NCI-H187 (cell line): ENCODE measurements at places on chromosomes 5 and 9.

DNA sequence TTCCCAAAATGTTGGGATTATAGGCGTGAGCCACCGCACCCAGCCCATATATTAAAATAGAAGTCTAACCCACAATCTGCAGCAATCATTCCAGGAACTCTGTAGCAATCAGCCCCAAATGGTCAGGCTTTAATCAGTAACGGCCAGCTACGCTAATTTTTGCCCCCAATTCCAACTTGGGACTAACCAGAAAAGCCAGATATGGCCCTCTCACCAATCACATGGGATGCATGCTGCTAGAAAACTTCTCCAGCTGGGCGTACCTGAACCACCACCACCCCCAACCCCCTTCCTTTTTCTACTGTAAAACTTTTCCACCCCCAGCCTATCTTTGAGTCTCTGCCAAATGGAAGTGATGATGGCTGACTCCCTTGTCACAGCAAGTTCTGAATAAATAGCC lies 4.1 kb downstream of the SUSD1 start:
- no peak for DNase-seq

DNA sequence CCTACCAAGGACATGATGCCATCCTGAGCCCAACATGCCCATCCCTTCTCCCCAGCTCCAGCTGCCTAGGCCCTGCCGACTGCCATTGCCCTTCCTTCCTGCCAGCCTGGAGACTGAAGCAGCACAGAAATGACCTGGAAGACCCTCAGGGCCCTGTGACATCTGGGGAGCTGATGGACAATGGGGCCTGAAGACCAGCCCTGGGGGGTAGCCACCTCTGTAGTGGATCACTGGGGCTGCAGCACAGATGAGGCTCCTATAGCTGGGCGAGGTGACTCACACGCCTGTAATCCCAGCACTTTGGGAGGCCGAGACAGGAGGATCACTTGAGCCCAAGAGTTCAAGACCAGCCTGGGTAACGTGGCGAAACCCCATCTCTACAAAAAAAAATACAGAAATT lies 86.6 kb downstream of the VAV2 start:
- no peak for DNase-seq

DNA sequence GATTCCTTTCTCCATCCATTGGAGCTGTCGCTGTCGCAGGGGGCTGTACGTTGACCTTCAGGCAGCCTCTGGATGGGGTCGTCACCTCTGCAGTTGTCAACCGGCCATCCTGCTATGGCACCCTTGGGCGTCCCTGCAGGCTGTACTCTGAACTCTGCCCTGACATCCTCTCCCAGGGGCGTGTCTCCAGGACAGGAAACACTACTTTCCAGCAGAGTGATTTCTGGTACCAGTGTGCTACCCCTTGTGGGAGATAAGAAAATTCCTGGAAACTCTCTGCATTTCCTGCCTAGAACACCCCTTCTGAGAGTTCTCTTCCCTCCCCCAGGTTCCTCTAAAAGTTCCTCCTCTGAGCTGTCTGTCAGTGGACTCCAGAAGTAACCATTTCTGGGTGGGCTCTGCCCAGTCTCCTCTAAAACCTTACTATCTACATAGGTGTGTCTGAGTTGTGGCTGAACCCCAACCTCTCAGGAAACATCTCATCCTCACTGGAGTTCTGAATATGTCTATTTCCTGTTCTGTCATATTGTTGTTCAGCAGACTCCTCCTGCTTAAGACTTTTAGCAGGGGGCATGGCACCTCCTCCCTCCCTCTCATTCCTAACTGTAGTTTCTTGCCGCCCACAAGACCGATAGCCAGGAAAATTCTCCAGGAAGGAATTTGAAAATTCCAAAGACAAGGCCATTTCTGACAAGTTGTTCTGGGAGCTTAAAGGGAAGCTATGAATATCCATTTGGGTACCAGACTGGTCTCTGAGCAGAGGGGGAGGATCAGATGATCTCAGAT lies 145.3 kb upstream of the RASEF start:
- no peak for DNase-seq

DNA sequence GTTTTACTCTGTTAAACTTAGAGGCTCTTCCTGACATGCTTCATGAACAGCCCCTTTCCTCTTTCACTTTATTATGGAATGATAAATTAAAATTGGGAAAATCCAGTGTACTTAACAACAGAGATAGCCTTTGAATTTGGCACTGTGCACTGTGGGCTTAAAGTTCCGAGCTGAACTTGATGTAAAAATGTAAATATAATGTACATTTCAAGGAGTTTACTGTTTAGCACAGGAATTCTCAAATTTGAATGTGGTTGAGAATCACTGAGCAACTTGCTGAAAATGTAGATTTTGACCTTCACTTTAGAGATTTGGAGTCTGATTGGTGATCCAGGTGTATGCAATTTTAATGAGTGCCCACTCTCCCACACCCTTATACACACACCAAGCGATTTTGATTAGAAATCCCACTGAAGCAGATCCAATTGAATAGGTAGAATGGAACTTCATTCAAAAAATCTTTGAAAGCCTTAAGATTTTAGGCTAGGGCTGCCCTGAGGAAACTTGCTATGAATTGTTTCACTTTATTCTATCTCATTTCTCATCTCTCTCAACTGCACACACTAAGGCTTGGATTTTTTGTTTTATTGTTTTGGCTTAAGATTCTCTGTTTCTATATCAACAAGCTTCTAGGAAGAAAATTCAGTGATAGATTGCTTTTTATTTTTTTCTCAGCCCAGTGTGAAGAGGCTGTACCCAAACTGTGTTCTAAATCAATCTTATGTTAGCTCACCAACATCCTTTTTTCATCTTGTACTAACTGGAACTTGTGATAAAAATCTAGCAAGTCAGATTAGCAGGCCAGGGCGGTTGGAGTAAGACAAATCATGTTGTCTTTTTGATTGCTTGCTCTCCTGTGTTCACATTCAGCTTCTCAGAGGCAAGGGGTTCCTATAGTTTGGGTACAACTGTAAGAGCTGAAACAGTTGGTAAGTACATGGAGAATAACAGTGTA lies 22.9 kb downstream of the NUDT12 start:
- no peak for DNase-seq
